Left ventricle myocardium superior (tissue), 1 donor: ENCODE measurements at places on chromosomes 2 and 18. TPM values are rescaled to one million over a fixed set of nuclear protein-coding genes. Genes with fewer than 3 reads are reported as not detected.
A peak's percentile ranks its signal among the peaks of the same experiment; 100 is the strongest.

The DUSP19 gene
- total RNA-seq: 12.1 TPM

The C2orf42 gene
- 10.3 TPM for total RNA-seq

The DNER gene
- total RNA-seq: 1.6 TPM

The PJVK gene
- 1.1 TPM for total RNA-seq

- no peak for DNase-seq
These were observed 173.4 kb downstream of the EIPR1 start for GRCh38 chr2:3204031-3204821.

DNA sequence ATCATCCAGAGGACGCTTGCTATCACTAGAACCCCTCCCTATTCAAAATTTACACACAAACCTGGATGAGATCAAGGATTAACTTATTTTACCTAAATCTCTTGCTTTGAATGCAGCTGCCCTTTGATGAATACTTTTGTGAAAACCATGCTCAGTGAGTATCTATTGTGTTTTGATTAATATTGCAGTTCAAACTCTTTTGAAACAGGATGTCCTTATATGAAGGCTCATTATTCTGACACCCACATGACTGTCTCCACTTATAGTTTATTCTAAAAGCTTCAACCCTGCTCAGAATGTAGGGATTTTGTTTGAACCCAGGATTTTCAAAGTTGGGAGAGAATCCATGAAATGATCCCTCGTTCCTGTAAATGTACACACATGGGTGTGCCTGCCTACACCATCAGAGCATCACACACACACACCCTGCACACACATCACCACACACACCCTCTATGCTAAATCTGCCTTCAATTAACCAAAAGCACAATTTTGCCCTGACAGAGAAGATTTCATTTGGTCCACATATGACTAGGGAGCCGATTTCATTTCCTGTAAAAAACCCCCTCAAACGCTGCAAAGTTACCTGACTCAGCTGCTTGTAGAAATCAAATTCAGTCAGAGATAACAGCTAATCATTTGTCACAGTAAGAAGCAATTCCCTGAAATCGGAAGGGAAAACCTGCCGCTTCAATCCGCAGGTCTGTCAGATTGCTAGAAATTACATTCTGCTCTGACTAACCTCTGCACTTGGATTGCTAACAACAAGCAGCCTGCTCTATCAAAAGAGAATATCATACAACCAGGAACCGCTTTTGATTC lies 65.2 kb downstream of the ZEB2 start:
- no peak for DNase-seq

DNA sequence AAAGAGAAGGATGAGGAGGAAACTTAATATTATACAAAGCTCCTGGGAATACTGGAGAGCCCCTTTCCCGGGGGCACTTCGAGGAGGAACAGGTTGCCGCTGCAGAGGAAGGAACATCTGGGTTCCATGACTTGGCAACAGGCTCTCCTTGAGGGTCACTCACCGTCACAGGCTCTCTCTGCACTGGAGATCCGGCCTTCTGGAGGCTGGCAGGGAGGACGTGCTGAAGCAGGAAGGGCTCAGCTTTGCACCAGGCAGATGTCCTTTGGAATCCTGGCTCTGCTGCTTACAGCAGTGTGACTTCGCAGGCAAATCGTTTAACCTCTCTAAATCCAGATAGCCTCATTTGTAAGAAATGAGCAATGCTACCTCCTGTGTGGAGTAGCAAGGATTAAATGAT lies 2.9 kb upstream of the DPYSL5 start:
- DNase-seq: no peak

GRCh38 chr2:217939629-217940245 lies 63.1 kb downstream of the TNS1 start:
- DNase-seq: peak; percentile 46

DNA sequence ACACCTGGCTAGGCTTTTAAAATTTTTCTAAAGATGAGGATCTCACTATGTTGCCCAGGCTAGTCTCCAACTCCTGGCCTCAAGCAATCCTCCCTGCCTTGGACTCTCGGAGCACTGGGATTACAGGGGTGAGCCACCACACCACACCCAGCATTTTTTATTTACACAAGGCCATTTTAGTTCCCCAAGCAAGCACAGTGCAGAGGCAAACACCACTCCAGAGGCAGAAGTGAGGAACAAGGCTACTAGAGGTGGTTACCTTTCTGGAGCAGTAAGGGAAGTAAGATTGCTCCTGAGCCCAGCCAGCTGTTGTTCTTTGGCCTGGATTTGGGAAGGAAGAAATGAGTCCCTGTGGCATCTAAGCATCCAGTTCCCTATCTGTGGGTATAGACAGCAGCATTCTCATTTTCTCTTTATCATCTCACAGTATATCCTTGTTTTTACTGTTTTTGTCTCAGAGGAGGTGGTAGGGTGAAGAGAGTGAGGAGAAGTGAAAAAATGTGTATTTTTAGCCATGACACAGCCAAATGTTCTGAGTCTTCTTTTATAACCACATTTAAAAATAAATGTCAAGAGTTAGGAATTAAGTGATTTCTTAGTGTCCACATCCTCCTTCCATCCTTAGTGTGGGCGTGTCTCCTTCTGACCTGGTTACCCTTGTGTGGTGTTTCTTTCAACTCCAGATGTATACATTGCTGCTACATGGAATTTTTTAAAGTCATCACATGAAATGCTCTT lies 10.5 kb upstream of the TTC39C start:
- no peak for DNase-seq

DNA sequence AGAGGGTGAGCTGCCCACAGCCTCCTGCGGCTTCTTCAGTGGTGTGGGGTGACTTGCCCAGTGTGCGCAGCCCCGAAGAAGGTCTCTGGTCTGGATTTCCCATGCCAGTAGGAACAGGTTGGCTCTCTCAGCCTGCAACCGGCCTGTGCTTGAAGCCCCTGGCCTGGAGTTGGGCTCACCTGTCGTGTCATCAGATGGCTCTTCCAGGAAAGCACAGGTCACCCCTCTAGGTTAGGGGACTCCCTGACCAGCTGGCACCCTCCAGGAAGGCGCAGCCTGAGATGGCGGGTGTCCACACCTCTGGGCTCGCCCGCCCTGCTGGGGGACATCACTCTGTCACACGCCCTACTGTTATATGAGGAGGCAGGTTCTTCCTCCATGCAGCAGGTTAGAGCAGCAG lies 179.8 kb downstream of the SEPTIN10 start:
- no peak for DNase-seq

- no peak for DNase-seq
These were observed 239.3 kb downstream of the FBXO15 start for GRCh38 chr18:73908323-73908722.

- DNase-seq: peak; percentile 90
These were observed 49.9 kb upstream of the EML6 start for GRCh38 chr2:54673501-54673998.

DNA sequence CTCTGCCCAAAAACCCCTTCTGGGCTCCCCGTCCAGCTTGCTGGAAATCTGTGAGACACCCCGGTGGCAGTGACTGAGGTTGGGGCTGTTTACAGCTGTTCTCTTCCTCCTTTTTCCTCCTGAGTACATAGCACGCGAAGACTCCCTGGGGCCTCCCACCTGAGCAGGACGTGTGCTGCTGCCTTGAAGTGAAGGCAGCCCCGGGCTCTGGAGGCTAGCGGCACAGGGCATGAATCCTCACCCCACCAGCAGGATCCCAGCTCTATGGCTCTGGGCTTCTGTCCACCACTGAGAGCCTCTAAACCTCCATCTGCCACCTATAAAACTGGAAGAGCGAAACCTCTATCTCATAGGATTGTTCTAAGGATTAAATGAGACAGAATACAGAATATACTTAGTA lies 182.5 kb downstream of the TMEM163 start:
- no peak for DNase-seq

- DNase-seq: peak; percentile 29
These were observed 927.0 kb upstream of the CRIM1 start for GRCh38 chr2:35428548-35428947.
